ENCODE measurements at places on chromosomes 2 and 18.

DNA sequence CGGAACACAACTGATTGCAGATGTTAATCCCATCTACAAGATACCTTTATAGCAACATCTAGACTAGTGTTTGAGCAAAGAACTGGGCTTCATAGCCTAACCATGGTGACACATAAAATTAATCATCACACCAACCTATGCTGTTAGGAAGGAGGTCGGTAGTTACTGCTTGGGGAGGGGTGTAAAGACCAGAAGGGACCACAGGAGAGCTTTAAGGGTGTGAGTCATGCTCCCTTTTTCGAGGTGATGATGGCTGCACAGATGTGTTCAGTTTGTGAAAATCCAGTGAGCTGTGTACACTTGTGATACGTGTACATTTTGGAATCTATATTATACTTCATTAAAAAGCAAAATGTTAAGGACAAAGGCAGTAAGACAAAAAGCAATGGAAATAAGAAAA is 4.6 kb upstream of the SEH1L start:
- no peak for DNase-seq
- H3K4me1 ChIP-seq, result peaks cover 2% of the 10 kb centered on the region
- H3K4me3 ChIP-seq, result no peak overlapping the region
- H3K27ac ChIP-seq, result no peak overlapping the region
- no peaks in the 10 kb centered on the region for H3K36me3 ChIP-seq

GRCh38 chr2:40592218-40592617 is 140.3 kb upstream of the SLC8A1 start:
- no peak for DNase-seq
- no peak overlapping the region for H3K4me3 ChIP-seq
- peak overlapping the region; percentile 1 for H3K27ac ChIP-seq
- H3K27me3 ChIP-seq, result no peaks in the 10 kb centered on the region

DNA sequence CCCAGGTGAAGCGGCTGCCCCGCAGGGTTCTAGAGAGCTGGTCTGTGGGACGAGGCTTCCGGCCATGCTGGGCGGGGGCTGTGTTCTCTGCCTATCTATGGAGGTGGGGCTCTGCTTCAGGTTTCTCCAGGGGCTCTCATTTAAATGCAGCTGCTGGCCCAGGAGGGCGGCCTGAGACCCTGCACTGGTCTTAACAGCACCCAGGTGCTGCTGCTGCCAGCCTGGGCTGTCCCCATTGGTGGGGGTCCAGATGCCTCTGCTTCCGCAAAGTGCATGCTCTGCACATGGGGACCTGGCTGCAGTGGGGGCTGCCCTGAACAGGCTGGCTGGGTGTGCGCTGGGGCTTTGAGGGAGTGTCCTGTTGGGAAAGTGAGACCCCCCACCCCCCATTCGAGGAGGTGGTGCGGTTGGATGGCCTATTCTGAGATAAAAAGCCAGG is 29.7 kb upstream of the ALLC start:
- H3K4me1 ChIP-seq, result no peaks in the 10 kb centered on the region
- H3K4me3 ChIP-seq, result no peak overlapping the region
- H3K27ac ChIP-seq, result no peak overlapping the region
- DNase-seq, result no peak
- H3K36me3 ChIP-seq, result no peaks in the 10 kb centered on the region

DNA sequence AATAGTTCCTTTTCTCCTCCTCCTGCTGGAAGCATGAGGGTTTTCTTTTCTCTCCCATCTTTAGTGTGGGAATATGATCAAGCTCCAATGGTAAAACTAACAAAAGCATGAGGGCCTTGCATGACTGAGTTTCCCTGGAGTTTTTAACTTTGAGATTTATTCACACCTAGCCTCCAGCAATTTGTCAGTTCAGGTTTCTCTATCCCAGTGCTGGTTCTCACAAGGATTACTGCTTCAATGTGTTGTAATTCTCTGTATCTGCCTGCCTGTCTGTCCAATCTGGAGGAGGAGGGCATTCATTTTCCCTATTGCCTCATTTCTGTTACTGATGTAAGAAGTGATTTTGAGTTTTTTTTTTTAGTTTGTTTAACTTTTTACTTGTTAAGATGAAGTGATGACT is 57.6 kb upstream of the RPRM start:
- no peak overlapping the region for H3K27ac ChIP-seq
- H3K36me3 ChIP-seq, result no peaks in the 10 kb centered on the region
- H3K4me1 ChIP-seq, result peaks cover 8% of the 10 kb centered on the region
- no peaks in the 10 kb centered on the region for H3K27me3 ChIP-seq

- H3K27me3 ChIP-seq, result no peaks in the 10 kb centered on the region
- no peak overlapping the region for H3K4me3 ChIP-seq
- H3K27ac ChIP-seq, result no peak overlapping the region
- no peak for DNase-seq
Observed at GRCh38 chr2:157252529-157252928, 5.0 kb upstream of the GALNT5 start.

DNA sequence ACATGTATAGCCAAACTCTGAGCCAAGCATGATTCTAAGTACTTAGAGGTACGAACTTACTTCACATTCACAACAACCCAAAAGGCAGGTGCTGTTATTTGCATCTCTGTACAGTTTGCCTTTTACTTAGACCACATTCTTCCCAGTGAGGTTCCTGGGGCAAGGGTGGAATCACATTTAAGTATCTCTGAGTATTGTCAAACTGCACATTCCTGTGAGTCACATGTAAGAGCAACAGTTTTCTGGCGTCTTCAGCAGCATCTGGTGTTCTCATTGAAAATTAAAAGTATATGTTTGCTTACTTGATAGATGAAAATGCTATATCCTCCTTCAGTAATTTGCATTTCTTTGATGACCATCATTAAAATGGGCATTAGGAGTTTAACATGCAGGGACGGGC is 119.1 kb downstream of the UXS1 start:
- no peak overlapping the region for H3K27ac ChIP-seq
- no peak overlapping the region for H3K4me3 ChIP-seq
- no peak for DNase-seq
- H3K36me3 ChIP-seq, result no peaks in the 10 kb centered on the region
- no peaks in the 10 kb centered on the region for H3K27me3 ChIP-seq

DNA sequence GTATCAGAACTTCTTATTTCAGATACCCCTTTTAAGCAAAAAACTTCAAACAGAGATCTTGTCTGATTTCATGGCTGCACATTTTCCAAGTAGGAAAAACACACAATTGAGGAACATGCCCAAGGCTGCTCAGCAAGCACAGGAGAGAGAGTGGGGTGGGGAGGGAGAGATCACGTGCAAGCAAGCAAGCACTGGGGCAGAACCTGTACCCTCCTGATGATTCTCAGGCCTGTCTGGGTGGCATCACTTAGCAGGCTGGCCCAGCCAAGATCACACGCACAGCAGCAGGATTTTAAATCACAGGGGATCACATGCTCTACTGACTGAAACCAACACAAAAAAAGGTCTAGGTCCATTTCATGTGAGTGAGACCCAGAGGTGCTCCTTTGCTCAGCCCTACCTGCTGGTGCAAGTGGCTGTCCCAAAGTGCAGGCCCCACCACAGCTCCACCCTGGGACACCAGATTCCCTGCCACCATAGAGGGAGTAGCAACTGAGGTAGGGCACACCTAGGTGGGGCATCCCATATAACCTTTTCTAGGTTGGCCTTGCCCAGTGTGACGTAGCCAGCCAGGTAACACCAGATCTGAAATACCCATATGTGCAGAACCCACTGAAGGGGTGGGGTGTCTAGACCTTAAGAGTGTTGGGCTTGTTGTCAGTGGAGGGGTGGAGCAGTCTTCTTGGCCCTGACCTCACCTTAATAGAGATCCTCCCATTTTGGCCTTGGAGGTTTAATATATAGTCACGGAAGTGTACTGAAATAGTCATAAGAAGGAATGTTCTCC is 1.8 kb upstream of the LYPD6B start:
- H3K27ac ChIP-seq, result no peak overlapping the region
- H3K27me3 ChIP-seq, result peaks cover 20% of the 10 kb centered on the region
- no peak overlapping the region for H3K4me3 ChIP-seq
- no peak for DNase-seq

- DNase-seq, result no peak
- no peak overlapping the region for H3K27ac ChIP-seq
- H3K4me1 ChIP-seq, result no peaks in the 10 kb centered on the region
- H3K27me3 ChIP-seq, result no peaks in the 10 kb centered on the region
- no peaks in the 10 kb centered on the region for H3K36me3 ChIP-seq
- H3K4me3 ChIP-seq, result no peak overlapping the region
Observed at GRCh38 chr2:62184512-62185230, 11.2 kb upstream of the B3GNT2 start.

DNA sequence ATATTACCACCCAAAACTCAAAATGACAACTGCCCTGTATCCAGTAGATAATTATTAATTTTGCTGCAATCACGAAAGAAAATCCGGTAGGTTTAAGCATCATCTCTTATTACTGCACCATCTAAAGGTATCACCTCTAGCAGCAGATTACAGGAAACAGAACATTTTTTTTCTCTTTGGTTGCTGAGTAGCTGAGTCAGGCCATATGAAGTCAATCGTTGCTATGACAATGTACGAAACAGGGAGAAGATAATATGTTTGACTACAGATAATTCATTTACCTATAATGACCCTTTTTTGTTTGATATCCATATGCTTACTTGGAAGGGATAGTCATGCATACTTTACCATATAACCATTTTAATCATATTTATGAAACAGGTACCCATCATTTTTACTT is 831.6 kb upstream of the CHAC2 start:
- no peaks in the 10 kb centered on the region for H3K27me3 ChIP-seq
- H3K4me3 ChIP-seq, result no peak overlapping the region
- H3K36me3 ChIP-seq, result no peaks in the 10 kb centered on the region

GRCh38 chr18:28350821-28351220 is 173.9 kb upstream of the CDH2 start:
- peaks cover 4% of the 10 kb centered on the region for H3K4me1 ChIP-seq
- H3K27ac ChIP-seq, result no peak overlapping the region
- DNase-seq, result no peak
- peak overlapping the region; percentile 14 for H3K4me3 ChIP-seq

GRCh38 chr2:188512456-188512855 is 220.8 kb downstream of the GULP1 start:
- no peaks in the 10 kb centered on the region for H3K4me1 ChIP-seq
- no peaks in the 10 kb centered on the region for H3K27me3 ChIP-seq
- DNase-seq, result no peak

DNA sequence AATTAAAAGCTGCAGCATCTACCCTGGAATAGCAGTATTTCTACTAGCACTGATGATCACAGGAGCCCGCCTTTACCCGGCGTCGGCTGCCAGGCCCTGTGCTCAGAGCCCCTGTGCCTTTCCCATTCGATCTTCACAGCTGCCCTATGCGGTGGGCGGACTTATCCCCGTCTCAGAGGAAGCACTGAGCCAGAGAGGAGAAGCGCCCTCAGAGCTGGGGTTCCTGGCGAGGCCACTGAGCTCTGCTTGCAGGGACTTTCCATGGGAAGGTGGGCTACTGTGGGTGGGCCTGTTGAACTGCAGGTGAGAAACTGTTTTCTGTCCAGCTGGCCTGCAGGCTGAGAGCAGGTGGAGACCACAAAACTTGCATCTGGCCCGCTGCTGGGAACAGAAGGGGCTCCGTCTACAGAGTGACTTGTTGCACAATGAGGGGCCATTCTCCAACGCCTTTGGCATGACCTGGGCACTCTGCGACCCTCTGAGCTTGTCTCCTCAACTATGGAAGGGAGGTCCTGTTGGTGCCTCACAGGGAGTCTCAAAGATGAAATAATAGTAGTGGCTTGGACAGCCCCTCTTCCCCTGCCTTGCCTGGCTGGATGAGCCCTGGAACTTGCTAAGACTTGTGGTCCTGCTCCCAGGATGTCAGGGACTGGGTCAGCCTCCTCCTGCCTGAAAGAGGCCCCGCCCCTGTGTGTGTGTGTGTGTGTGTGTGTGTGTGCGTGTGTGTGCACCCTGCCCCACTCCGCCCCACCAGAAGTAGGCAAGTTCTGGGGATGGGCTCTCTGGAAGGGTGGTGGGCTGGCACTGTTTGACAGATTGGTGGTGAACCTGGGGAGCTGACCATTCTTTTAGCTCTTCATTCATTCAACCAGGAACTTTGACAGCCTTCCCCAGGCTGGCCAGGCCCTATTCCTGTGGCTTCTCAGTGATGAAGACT is 32.7 kb downstream of the GLI2 start:
- no peaks in the 10 kb centered on the region for H3K36me3 ChIP-seq
- peaks cover 31% of the 10 kb centered on the region for H3K4me1 ChIP-seq
- no peak overlapping the region for H3K27ac ChIP-seq
- H3K4me3 ChIP-seq, result no peak overlapping the region
- H3K27me3 ChIP-seq, result no peaks in the 10 kb centered on the region

GRCh38 chr18:44799382-44799906 is 118.8 kb downstream of the SETBP1 start:
- no peaks in the 10 kb centered on the region for H3K27me3 ChIP-seq
- DNase-seq, result no peak
- H3K4me1 ChIP-seq, result no peaks in the 10 kb centered on the region

DNA sequence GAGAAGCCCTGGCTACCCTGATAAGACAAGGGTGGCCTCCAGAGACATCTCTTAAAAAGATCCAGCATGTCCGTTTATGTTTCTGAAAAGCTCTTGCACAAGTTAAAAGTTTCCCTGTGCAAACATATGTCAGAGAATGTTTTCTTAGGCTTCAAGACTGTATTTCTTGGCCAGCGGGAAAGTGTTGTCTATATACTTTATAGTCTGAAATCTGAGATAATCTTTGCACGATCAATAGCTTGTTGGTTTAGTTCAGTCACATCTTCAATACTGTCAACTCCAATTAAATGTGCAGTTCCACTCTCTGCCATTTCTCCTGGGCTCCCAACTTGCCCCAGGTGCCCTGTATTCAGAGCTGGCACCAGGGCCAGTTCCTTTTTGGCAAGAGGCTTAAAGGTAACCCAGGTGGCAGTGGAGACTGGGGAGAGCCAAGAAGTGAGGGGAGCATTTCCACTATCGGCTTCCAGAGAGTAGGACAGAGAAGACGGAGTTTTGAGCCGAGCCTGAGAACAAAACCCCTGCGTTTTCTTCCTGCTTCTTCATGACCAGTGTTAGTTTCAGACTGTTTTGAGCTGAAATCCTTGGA is 64.4 kb downstream of the ACOXL start:
- no peak overlapping the region for H3K27ac ChIP-seq
- DNase-seq, result no peak
- H3K4me3 ChIP-seq, result no peak overlapping the region
- H3K36me3 ChIP-seq, result peaks cover 2% of the 10 kb centered on the region
- peaks cover 3% of the 10 kb centered on the region for H3K4me1 ChIP-seq

- H3K4me1 ChIP-seq, result peaks cover 1% of the 10 kb centered on the region
- no peak overlapping the region for H3K27ac ChIP-seq
- H3K36me3 ChIP-seq, result no peaks in the 10 kb centered on the region
- DNase-seq, result no peak
Observed at GRCh38 chr18:48711651-48712486, 173.0 kb downstream of the CTIF start.

GRCh38 chr2:43340945-43341356 is 114.5 kb upstream of the ZFP36L2 start:
- no peaks in the 10 kb centered on the region for H3K27me3 ChIP-seq
- H3K27ac ChIP-seq, result no peak overlapping the region
- H3K4me3 ChIP-seq, result no peak overlapping the region
- H3K4me1 ChIP-seq, result peaks cover 4% of the 10 kb centered on the region
